ENCODE measurements at places on chromosomes 2 and 18. TPM values are rescaled to one million over a fixed set of nuclear protein-coding genes. Genes with fewer than 3 reads are reported as not detected.

- peaks cover 6% of the 10 kb centered on the region for H3K4me1 ChIP-seq
- no peak overlapping the region for H3K27ac ChIP-seq
These were observed 4.8 kb upstream of the MRPL44 start for GRCh38 chr2:223952280-223952968.

- no peaks in the 10 kb centered on the region for H3K36me3 ChIP-seq
- H3K4me1 ChIP-seq, result peaks cover 13% of the 10 kb centered on the region
- H3K27me3 ChIP-seq, result no peaks in the 10 kb centered on the region
- DNase-seq, result no peak
These were observed 103.6 kb downstream of the ACKR3 start for GRCh38 chr2:236673126-236673822.

NPAS2 gene
- total RNA-seq, result 29.2 TPM

- no peak for DNase-seq
- no peaks in the 10 kb centered on the region for H3K27me3 ChIP-seq
- H3K4me1 ChIP-seq, result peaks cover 14% of the 10 kb centered on the region
- no peaks in the 10 kb centered on the region for H3K36me3 ChIP-seq
- peak overlapping the region; percentile 72 for H3K27ac ChIP-seq
These were observed 70.5 kb upstream of the TTC39C start for GRCh38 chr18:23943903-23944624.

GRCh38 chr2:211846036-211846400, 692.6 kb downstream of the ERBB4 start:
- no peaks in the 10 kb centered on the region for H3K36me3 ChIP-seq
- peaks cover 5% of the 10 kb centered on the region for H3K4me1 ChIP-seq
- no peak for DNase-seq
- H3K27ac ChIP-seq, result no peak overlapping the region
- H3K4me3 ChIP-seq, result no peak overlapping the region
